ENCODE measurements at places on chromosomes 5 and 9.
A peak's percentile ranks its signal among the peaks of the same experiment; 100 is the strongest.

- no peak for DNase-seq
These were observed 61.2 kb downstream of the NUP214 start for GRCh38 chr9:131186622-131187021.

GRCh38 chr9:136178773-136179075 lies 26.2 kb downstream of the LHX3 start:
- no peak for DNase-seq

GRCh38 chr9:33737811-33738606 lies 57.4 kb upstream of the PRSS3 start:
- peak; percentile 40 for DNase-seq

DNA sequence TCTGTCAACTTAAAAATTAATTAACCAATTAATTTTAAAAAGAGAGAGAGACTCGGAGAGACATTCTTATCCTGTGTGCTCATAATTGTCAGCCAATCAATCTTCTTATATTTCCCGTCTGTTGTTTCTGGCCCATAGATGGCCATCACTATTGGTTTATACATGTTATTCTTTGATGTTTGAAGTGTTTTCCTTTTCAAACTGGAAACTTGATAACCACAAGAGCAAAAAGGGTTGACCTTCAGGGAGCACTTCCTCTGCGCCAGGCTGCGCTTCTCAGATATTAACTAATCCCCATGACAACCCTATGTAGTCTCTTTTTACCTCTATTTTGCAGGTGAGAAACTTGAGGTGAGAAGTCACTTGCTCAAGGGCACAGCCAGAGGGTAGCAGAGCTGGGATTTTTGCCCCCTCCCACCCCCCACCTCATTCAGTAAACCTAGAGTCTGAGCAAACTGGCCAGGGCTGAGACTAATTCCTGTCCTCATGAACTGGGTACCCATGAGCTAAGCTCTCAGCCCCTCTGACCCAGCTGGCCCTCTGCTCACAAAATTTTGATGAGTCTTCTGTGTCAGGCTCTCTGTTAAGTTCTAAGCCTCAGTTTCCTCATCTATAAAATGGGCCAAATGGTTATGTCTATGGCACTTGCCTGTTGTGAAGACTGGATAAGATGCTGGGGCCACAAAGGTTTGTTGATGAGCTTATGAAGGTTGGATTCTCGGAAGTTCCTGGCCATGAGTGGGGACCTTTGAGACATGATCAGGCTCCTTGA lies 86.0 kb upstream of the SH3PXD2B start:
- no peak for DNase-seq

DNA sequence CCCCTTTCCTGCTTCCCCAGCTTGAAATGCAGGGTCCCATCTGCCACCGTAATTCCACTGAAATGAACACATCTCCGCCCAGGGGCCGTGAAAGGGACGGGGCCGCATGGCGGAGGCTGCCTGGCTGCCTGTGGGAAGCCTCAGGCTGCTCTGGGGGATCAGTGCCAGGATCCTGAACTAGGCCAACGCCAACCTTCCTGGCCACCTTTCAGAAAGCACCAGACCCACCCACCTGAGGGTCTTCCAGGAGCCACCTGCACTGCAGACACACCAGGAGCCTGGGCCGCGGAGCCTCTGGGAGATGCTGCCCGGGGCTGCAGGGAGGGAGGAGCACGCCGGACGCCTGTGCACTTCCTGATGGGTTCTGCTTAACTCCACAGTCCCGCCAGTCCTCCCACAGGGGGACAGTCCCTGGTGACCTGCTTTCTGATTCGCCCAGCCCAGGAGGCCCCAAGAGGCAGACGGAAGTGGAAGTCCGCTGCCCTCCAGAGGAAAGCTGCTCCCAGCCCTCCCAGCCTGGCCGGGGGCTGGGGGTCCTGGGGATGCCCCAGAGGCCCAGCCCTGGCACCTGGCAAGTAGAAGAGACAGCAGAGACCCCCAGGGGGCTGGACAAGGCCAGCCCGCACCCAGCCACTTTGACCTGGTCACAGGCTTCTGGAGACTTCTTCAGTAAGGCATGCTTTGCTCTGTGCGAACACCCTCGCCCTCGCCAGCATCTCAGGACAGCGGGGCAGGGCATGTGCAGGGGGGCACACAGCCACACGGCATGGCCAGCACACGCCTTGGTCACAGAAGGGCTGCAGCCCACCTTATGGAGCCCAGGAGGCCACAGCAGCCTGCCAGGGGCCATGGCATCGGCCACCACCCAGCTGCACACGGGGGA lies at the start of gene CARD9:
TSS of gene CARD9 (minus strand) at position 370 of the 883 bp plus-strand sequence. CDS start 1,591 bp downstream, outside the sequence.
- no peak for DNase-seq

- no peak for DNase-seq
These were observed 481.5 kb downstream of the NFIB start for GRCh38 chr9:13832446-13832845.

DNA sequence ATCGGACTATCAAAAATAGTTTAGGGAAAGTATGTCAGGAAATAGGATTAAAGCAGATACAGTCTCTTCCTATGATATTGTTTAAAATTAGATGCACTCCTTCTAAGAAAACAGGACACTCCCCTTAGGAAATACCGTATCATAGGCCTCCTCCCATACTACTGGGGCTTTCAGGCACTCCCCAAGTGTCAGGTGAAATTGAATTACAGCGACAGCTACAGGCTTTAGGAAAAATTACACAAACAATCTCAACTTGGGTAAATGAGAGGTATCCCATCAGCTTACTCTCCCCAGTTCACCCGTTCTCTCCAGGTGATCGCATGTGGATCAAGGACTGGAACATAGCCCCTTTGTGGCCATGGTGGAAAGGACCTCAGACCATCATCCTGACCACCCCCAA lies 110.4 kb upstream of the EPB41L4A start:
- no peak for DNase-seq

- no peak for DNase-seq
These were observed 115.7 kb downstream of the FGF18 start for GRCh38 chr5:171535162-171535561.

- no peak for DNase-seq
These were observed 4.0 kb downstream of the MEF2C start for GRCh38 chr5:88878976-88879375.
